Omental fat pad (tissue), 4 donors: ENCODE measurements at places on chromosomes 3 and 15.

- no peak for DNase-seq
Observed at GRCh38 chr15:83871808-83872559, 218.1 kb downstream of the ADAMTSL3 start.

GRCh38 chr3:172836390-172836997 lies 86.0 kb downstream of the ECT2 start:
- no peak for DNase-seq

GRCh38 chr15:41333026-41333562 lies 413 bp downstream of the NUSAP1 start:
- DNase-seq, result no peak

DNA sequence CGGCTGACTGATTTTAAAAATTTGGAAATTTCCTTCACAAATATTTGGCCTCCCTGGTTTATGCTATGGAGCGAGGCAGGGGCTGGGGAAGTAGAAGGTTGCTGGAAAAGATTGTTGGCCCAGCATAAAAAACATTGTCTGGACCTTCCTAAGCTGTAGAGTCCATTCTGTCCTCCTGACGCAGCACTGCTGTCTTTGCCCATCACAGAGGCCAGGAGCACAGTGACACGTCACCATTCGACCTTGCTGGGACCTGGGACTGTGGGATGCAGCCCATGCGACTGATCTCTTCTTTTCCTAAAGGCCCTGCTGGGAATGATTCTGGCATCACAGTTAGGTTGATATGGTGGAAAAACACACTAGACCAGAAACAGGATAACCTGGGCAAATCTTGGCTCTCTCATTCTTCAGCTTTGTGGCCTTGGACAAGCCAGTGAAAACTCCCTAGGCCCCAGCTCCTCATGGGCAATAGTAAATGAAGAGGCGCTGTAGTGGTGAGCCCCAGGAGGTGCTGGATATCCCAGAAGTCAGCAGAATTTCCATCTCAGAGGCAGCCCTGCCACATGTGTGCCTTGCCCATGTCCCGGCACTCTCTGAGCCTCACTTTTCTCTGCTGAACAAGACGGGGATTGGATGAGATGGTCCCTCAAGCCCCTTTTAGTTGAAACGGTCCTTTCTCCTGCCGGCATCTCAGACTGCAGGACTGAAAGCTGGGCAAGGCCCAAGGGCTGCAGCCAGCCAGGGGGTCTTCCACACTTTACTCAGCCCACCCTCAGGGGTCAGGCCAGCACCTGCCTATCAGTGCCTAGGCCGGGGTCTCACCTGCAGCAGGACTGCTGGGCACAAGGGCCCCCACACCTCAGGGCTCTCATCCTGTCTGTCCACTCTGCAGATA lies 69.6 kb downstream of the SENP2 start:
- no peak for DNase-seq

GRCh38 chr15:53193149-53193548 lies 403.0 kb upstream of the ONECUT1 start:
- no peak for DNase-seq

DNA sequence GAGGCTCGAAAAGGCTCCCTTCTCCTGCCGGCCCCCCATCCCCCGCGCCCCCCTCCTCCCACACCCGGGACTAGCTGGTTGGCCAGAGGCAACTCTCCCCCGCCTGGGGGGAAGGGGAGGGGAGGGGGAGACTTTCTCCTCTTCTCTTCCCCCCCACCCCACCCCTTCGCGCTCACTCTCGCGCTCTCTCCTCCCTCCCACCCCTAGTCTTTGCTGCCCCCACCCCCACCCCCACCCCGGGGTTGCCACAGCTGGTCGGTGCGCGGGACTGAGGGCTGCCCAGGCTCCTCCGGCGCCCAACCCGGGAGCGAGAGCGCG lies 710 bp downstream of the MECOM start:
- no peak for DNase-seq

- DNase-seq, result no peak
Observed at GRCh38 chr3:17162116-17162515, 277.4 kb downstream of the PLCL2 start.

DNA sequence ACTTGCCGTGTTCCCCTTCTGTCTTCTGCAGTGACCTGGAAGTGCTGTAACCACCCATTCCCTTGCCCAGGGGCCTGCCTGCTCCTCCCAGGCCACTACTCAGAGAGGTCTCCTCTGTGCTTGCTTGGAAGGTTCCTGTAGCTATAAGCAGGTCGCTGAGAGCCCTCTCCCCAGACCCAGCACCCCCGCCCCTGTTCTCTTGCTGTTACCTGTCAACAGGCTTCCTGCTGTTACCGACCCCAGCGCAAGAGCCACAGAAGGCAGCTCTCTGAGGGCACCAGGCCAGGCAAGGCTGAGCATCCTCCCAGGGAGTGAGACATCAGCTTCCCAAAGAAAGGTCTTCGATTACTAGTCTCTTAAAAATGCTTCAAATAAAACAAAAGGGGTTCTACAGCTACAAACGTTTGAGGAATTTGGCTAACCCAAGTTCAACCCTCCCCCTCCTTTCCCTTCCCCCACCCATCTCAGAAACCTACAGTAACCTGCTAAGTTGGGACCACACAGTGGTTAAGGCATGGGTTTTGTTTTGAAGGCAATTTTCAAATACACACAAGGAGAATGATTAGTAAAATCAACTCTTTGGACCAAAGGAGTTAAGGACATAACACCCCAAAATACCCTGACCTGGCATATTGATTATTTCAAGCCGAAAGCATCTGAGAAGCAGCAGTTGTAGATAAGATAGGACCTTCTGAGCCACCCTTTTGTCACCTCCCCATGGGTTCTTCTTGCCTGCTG lies 74.9 kb upstream of the MFGE8 start:
- DNase-seq, result no peak

DNA sequence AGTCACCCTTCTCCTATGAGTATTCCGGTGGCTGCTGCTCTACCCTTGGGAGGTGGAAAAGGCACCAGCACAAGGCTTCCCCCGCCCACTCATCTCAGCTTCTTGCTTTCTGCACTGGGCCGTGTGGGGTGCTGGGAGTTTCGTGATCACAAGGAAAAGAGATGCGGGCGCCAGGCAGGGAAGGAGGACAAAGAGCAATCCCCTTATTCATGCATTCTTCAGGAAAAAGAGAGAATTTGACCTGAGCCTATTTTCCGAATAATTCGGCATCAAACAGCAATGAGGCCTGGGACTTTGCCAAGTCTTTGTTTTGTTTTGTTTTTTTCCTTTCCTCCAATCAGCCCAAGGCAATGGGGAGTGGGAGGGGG lies 102.2 kb upstream of the LPP start:
- DNase-seq, result no peak

- DNase-seq, result no peak
Observed at GRCh38 chr3:119652306-119653033, 7.9 kb downstream of the POPDC2 start.

DNA sequence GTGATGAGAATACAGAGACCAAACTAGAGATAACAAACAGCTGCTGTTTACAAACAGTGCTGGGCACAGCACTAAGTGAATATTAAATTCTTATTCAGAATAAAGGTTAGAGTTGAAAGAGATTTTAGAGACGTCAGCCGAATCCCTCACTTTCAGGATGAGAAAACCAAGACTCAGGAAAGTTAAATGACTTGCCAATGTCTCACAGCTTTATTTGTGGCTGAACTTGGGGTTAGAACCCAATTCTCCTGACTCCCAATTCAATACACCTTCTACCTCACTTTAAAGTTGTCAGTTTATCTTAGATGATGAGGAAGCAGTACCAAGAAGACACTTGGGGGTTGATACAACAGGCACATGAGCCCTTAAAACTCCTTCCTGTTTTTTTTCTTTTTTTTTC lies 180.9 kb downstream of the GAP43 start:
- no peak for DNase-seq

DNA sequence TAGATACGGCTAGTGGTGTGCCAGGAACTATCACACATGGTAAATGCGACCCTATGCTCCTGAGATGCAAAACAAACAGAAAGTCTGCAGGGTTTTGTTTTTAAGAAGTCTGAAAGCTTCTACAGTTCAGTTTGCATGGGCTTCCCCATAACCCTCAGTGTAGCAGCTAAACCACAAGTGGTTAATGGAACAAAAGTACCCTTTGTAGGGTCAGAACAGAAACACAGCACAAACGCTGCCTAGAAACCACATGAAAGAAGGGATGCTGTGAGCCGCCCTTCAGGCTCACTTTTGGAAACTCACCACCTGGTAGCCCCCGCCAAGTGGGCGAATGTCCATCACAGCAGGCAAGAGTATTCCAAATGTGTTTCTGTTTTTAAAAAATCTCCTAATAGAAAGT lies 46.2 kb downstream of the CTDSPL start:
- no peak for DNase-seq

GRCh38 chr15:76285241-76285825 lies 25.9 kb downstream of the ETFA start:
- no peak for DNase-seq

- no peak for DNase-seq
Observed at GRCh38 chr15:45137703-45138102, 7.9 kb downstream of the DUOX1 start.

DNA sequence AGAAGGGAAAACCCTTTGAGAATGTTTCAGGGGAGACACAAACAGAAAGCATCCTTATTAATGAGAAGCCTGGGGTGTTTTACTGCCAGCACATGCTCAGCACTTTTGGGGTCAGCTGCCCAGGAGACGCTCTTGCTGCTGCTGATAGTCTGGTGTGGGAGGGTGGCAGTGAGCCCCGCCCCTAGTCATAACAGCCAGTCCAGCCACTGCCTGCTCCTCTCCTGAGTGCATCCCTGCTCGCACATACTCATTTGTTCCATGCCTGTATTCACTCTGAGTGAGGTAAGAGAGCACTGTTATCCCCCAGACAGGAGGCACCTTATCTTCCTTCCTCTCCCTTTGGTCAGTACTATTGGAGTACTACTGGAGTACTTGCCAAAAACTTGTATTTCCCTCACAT lies 101.3 kb downstream of the ETFA start:
- DNase-seq, result no peak

- DNase-seq, result no peak
Observed at GRCh38 chr3:33803894-33804526, 5.6 kb downstream of the PDCD6IP start.

GRCh38 chr3:11167590-11167989 lies 13.3 kb downstream of the HRH1 start:
- no peak for DNase-seq

DNA sequence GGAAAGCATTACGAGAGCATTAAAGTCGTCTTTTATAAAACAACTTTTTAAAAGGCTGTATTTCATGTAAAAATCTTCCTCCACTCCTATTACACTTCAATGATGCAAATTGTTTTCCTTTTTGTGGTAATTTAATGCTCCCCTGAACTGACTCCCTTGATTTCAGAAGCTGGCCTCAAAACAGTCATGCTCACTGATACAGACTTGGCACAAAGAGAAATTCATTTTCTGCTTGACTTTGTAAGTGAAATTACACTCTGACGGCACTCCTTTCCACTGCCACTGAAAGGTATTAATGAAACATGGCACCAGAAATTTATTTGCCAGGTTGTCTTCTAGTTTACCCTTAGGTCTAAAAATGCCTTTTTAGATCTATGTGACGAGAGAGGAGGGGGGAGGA lies 215.5 kb downstream of the LRRC3B start:
- DNase-seq, result no peak

GRCh38 chr15:63522225-63522578 lies 17.8 kb downstream of the USP3 start:
- no peak for DNase-seq

- DNase-seq, result no peak
Observed at GRCh38 chr3:143201870-143202752, 82.5 kb downstream of the CHST2 start.

DNA sequence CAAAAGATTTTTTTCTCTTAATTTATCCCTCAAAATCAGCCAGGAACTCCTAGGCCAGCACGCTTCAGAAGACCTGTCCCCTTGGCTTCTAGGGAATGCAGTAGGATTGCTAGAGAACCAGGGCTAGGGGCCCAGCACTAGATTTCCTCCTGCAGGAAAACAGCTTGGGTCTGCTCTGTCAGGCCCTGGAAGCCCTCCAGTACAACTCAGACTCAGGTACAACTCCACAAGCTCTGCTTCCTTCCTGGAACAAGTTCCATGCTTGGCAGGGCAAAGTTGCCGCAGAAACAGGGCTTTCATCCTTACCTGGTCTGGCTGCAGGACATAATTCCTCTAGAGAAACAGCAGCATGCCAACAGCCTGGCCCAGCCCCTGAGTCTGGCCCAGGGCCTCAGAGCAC lies 96.1 kb upstream of the CTNNB1 start:
- no peak for DNase-seq

GRCh38 chr15:59299929-59300617 lies 72.6 kb downstream of the MYO1E start:
- peak; percentile 52 for DNase-seq

- no peak for DNase-seq
Observed at GRCh38 chr3:130811557-130811956, 64.9 kb upstream of the PIK3R4 start.

GRCh38 chr15:89633585-89633984 lies 21.7 kb downstream of the KIF7 start:
- no peak for DNase-seq

DNA sequence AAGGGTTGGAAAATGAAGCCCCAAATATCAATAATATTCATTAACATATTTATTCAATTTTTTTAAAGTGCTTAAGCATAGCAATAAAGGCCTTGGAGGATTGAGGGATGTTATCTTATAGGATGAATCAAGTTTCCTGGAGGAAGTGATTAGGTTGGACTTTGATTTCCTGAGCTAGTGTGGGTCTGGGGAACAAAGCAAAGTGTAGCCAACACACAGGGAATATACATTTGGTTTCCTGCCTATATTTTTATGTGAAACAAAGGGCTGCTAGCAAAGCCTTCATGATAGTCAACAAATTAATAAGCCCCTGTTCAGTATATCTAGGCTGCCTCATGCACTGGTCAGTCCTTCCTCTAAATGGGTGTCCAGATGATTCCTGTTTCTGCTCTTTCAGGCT lies 261.1 kb upstream of the IL12A start:
- no peak for DNase-seq

GRCh38 chr15:33309602-33310276 lies 1.0 kb upstream of the RYR3 start:
- DNase-seq, result no peak

DNA sequence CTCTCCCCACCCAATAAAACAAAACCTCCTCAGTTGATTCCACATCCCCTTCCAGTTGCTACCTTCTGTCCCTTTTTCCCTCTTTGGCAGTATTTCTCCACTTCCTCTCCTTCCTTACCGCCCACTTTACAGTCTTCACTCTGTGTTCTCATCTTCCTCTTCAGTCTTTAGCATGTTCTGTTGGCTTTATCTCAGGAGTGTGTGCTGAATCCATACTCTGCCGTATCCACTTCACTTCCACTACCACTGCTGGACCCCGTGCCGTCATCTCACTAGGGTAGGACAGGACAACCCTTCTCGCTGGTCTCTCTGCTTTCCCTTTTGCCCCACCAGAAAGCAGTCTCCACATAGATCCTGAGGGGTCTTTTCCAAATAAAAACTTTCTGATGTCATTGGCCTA lies 74.3 kb downstream of the FNDC3B start:
- DNase-seq, result no peak

- DNase-seq, result no peak
Observed at GRCh38 chr3:147699175-147699838, 290.1 kb downstream of the ZIC1 start.

- peak; percentile 18 for DNase-seq
Observed at GRCh38 chr15:101045835-101046691, 126.9 kb downstream of the LRRK1 start.

- DNase-seq, result no peak
Observed at GRCh38 chr3:162647321-162647720, 1150.7 kb downstream of the OTOL1 start.
